Midbrain (tissue), 1 donor: ENCODE measurements at places on chromosomes 2 and 18.

DNA sequence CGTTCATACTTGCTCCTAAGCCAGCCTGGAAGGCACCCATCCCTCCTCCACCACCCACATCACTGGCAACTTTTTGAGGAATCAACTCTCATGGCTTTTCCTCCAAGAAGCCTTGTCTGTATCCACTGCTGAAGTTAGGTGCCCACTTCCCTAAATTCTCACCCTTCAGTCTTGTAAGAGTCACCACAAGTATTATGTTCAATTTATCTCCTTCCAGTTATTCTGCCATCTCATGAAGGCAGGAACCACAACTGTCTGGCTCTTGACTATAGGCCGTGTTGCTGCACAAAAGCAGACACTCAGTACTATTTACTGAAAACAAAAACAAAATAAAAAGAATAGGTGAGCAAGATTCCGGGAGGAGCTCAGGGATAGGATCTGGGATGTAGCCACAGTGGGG, 234.8 kb downstream of the CYRIA start:
- no peak for DNase-seq

- DNase-seq, result no peak
Measured at GRCh38 chr18:8218197-8218596, 391.0 kb upstream of the RAB12 start.

DNA sequence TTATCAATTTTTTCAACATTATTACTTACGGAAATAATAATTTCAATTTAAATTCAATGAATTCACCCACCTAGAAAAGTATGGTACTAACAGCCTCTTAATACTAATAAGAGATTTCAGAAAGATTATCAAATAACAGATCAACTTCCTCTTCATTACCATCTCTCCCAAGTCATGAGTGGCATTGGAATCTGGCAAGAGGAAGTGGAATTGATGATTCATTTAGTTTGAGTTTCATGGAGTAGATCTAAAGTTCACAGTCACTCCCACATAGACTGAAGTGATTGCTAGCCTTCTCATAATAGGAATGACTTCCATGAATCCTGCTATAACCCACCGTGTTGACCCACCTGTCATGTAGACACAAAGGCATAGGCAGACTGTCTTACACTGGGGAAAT, 77.7 kb upstream of the WDR75 start:
- no peak for DNase-seq

DNA sequence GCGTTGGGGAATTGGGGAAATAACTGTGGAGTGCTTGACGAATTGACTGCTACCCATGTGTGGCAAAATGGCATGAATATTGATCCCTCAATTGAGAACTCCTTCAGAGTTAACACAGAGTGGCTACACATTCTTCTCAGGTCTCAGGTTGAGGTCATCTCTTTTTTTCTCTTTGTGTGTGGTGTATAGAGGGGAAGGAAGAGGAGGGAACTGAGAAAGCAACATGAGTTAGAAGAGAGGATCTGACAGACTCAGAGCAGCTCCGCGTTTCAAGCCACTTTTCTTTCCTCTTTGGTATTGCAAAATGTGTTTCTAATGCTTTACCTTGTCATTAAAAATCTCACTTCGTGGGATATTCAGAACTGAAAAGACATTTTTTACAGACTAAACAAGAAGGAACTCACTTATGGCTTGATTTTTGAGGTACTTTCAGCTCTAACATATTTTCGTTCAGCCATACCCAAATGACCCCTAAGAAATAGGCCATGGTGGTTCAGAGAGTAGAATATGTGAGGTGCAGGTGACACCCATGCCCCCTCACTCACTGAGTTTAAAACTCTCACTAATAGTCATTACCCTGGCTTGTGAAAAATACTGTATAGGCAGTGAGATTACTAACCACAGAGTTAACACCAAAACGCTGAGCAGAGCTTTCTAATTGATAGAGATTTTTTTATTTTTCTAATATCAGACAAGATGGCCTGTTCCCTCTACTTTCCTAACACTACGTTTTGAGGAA, 22.5 kb downstream of the STAT4 start:
- no peak for DNase-seq

GRCh38 chr2:96120091-96120720, 3.8 kb upstream of the ADRA2B start:
- DNase-seq, result no peak

DNA sequence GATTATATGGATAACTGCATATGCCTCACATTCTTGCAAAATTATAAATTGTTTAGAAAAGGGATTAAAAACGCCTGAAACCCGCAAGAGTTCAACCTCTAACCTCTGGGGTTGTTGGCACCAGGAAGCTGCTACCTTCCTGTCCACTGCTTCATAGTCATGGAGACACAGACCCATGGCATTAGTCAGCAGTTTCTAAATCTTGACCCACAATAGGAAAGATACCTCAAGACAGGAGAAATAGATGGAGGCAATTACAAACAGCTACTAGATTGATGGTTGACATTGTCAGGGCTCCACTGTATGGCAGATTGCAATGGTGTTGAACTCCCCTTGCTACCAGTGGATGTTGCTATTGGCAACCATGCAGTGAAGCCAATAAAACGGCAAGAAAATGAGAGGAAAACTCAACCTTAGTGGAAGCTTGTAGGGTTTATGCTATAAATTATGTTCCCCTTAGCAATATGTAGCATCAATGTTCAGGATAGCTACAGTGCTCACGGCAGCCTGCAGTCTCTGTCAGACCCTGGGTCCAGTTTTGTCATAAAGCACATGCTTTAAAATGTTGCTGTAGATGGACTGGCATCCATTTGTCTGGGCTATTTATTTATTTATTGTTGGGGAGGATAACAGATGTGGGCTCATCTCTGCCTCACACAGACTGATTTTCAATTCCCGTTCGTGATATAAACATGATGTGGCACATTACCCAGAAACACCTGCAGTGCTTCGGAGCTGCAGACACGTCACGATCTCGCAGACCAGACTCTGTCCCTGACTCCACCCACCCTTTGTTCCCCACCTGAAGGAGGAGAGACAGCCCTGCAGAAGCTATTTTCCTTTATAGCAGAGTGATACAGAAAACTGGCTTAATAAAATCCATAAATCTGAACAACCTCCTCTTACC, 233.4 kb downstream of the AGPS start:
- DNase-seq, result no peak

DNA sequence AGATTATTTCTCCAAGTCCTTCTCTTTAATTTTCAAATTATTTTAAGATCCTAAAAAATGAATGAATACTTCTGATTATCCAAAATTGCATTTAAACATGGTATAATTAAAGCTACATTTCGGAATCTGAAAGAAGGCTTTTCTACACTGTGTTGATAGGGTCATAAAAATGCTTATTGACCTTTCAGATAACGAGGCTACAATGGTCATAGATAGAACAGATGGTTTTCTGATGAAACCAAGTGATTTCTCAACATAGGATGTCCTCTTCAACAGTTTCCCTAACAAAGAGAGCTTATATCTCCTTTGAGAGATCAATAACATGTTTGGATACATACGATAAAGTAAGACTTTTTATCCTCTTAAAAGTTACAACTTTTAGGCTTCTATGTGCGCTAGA, 201.1 kb downstream of the PTH2R start:
- no peak for DNase-seq

DNA sequence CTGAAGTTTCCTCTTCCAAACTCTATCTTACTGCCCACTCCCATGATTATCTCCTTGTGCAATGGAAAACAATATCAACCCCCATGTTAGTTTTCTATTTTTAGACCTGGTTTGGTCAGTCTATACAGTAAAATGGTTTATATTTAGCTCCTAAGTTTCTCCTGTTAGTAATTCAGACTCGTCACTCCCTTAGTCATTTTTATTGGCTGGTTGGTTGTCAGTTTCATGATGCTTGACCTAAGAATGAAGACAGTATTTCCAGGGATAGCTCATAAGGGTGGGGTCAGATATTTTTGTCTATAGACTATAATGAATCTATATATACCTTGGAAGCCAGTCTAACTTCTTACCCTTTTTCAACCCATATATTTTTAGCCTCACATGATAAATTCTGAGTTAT, 61.4 kb upstream of the NEUROD1 start:
- DNase-seq, result no peak

DNA sequence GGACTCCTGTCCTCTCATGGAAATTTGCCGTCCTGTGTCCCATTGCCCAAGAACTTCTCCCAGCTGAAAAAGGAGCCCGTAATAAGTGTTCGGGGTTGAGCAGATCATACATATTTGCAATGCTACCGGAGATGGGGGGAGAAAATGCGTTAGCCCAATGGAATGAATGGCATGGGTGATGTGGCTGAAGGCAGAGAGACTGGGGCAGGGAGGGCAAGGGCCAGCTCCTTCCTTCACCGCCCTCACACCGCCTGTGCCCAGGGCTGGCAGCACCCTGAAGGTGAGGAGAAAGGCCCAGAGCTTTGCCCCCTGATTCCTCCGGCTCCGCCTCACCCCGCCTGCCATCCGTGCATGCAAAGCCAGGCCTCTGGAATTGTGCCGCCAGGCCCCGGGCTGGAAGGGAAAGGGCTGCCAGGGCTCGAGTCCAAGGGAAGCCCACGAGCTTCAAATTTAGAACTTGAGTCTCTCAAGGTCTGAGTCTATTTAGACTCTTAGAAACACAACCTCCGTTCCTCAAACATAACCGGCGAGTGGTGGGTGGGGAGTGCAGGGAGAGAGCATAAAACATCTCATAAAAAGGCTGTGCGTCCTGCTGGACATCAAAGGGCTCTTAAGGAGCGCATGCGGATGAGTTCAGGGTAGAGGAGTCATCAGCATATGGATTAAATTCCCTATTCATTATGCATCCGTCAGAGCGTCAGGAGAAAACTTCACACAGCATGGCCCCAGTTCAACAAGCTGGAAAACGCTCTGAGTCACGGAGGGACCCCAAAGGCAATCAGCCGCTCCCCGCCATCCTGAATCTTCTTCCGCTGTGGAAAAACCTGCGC, 121.7 kb upstream of the GLI2 start:
- DNase-seq, result no peak

DNA sequence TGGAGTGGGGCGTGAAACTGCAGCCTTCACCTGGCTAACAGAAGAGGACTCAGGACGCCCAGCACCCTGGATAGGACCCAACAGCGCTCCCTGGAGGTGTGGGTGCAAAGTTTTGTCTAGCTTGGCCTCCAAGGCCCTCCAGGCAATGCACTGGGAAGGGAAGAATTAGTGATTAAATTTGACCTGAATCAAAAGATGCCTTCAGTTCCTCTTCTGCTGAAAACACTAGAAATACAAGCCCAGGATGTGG, 779 bp upstream of the TRIB2 start:
- DNase-seq, result peak; percentile 62

DNA sequence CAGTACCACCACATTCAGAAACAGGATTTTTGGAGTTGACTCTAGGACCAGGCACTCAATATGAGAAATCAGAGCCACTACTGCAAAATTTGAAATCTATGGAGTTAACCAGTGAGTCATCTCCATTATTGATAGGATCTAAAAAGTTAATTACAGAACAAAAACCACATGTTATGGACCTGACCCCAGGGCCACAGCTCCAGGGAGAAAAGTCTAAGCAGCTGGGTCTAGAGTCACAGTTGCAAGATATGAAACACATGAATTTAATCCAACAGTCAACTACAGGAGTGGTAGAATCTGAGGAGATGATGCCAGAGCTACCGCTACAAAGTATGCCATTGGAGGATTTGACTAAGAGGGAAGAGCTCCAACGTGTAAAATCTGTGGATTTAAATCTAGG, 13.4 kb upstream of the ZNF512 start:
- no peak for DNase-seq

DNA sequence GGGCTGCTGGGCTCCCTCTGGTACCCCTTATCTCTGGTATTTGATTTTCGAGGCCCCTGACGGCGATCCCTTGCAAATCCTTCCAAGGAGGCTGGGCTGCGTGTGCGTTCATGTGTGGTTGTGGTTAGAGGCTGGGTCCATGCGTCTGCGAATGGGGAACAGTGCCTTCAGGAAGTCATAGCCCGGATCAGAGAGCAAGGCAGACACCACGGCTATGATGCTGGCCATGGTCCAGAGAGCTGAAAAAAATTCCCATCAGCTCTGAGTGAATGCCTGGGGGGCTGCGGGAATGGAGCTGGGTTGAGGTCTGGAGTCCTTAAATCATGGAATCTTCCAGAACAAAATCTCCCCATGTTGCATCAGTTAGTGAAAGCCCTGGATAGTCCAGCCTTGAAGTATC, 145.5 kb downstream of the ACKR3 start:
- DNase-seq, result no peak

DNA sequence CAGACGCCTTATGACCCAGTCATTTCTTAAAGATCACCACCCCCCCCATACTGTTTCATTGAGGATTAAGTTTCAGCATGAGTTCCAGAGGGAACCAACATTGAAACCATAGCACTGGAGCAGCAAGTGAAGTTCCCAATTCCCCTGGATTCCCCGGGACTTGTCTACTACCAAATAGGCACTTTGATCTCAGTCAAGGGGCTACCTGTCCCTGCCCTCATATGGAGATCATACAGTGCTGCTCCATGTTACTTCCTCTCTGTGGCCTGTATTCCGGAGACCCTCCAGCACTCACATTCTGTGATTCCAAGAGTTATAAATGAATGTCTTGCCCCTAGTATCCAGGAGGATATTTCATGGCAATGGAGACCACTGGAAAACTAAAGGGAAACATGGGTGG, 42.5 kb downstream of the RNF144A start:
- no peak for DNase-seq

DNA sequence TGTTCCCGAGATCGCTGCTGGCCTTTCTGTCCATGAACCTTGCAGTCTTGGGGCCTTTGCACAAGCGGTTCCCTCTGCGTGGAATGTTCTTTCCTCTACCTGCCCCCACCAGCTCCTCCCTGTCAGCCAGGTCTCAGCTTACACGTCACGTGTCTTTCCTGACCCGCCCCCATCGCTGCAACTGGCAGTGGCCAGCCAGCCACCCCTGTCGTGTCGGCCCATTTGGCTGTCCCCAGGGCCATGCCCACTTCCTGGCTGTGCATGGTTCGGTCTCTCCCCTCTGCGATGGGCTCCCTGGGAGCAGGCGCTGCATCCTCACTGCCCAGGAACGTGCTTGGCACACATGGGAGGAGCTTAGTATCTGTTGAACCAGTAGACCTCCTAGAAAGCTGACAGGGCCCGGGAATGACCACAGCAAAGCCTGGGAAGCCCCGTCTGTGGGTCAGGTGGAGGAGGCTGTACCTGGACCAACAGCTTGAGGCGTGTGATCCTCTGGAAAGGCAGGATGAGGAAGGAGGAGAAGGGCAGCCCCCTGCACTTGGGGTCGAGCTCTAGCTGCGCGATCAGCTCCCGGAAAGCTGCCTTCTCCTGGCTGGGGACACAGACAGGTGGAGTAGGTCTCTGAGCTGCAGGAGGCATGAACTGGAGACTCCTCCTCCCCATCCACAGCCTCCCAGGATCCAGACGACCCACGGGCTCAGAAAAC, 21.0 kb downstream of the SNORC start:
- no peak for DNase-seq
